ENCODE measurements at places on chromosomes 12 and 14.

- DNase-seq: no peak
Observed at GRCh38 chr14:37673439-37673838, 78.0 kb downstream of the TTC6 start.

DNA sequence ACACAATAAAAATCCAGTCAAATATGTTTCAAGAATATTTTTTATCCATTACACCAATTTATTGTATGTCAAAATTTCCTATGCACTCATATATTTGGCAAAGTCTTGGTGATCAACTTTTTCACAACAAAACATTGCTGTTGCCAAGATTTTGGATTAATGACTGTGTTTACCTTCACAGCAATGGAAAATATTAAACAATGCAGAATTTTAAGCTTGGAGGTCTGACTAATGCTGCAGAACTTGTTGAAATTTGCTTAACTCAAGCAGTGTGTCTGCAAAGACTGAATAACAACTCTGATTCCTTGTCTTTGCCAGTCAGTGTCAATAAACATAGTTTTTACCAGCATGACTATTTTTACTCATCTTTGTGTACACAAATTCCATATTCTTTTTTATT is 336.4 kb downstream of the CCER1 start:
- DNase-seq: no peak

DNA sequence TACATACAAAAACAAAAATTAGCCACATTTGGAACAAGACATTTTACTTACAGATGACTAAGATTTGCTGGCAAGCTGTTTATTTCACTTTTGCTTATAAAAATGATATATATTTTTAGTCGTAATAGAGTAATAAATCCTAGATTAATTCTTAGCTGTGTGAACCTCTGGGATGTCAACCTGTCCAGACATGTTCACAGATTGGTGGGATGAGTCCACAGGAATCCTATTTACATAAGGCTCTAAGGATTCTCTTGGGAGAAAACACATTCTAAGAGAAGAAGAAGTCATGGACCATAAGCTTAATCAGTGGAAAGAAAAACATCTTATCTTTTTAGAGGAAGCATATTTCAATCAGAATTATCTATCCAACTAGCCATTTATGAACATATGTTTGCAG is 797.4 kb downstream of the C12orf50 start:
- no peak for DNase-seq

GRCh38 chr12:24724814-24725213 is 224.1 kb downstream of the BCAT1 start:
- DNase-seq: no peak

DNA sequence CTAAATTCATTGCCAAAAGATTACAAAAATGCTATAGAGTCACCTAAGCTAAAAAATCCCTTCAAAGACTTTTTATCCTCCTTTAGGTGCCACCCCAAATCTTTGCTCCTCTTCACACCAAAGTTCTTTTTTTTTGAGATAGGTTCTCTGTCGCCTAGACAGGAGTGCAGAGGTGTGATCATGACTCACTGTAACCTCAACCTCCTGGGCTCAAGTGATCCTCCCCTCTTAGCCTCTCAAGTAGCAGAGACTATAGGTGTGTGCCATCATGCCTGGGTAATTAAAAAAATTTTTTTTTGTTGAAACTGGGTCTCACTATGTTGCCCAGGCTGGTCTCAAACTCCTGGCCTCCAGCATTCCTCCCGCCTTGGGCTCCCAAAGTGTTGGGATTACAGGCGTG is 47.9 kb downstream of the WDHD1 start:
- DNase-seq: no peak

DNA sequence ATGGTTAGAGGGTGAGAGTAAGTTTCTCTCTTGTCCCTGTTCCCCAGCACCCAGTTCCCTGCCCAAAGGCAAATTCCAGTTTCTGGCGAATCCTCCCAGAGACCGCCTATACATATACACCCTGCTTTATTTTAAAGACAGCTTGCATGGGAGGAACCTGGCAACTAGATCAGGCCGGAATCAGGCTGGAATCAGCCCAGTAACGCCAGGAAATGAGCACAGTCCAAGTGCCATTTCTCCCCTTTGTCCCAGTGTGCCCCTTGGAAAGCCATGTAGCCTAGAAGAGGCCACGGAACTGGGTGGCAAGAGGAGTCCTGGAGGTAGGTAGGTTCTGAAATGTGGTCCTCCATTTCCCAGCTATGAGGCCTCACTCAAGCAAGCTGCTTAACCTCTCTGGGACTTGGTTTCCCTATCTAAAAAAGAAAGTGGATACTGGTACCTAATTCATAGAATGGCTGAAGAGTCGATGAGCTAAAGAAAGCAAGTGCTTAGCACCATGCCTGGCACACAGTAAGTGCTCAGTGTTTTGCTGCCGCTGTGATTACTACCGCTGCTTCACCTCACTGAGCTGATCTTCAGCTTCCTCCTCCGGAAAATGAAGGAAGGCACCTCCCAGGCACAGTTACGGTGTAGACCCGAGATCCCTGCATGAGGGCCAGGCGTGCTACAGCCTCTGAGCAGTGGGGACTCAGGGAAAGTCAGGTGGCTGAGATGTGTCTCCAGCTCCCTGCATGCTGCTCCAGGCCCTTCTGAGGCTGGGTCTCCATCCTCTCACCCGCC is 36.4 kb downstream of the PITPNM2 start:
- DNase-seq: no peak

GRCh38 chr12:99260456-99260996 is 387.0 kb upstream of the GARIN6 start:
- no peak for DNase-seq

- no peak for DNase-seq
Observed at GRCh38 chr12:9072481-9073038, 43.2 kb downstream of the A2M start.

- DNase-seq: no peak
Observed at GRCh38 chr12:24848941-24849477, 99.9 kb downstream of the BCAT1 start.

GRCh38 chr12:11967376-11968047 is 103.2 kb upstream of the BCL2L14 start:
- no peak for DNase-seq

GRCh38 chr14:96584199-96584906 is 82.2 kb downstream of the PAPOLA start:
- DNase-seq: peak; percentile 82

DNA sequence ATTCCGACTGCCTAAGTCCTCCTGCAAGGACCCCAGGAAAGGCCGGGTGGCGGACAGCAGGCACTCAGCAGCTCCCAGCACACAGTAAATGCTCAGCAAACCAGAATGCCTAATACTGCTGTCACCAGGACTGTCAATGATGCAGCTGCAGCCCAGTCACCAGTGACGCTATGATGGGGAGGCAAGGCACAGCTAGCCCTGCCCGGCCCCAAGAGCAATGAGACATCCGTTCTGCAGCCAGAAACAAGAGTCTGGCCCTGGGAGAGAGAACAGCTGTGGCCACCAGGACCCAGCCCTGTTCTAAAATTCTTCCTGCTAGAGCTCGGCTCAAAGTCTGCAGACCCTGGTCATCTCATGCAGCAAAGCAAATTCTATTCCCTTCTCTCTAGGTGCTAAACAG is 69.8 kb downstream of the NCOR2 start:
- no peak for DNase-seq

DNA sequence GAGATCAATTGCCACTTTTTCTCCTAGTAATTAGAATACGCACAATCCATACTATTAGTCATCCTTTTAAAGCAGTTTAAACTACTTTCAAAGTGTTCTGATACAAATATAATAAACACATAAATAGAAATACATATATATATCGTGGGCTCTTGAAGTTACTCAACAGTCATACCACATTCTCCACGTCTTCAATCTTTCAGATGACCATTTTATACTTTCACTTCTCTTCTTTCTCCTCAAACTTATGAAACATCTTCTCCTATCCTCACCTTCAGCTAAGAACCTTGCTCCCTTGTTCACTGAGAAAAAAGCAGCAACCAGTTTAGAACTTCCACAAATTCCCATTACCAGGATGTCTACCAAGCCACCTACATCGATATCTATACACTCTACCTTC is 19.2 kb downstream of the CEP290 start:
- no peak for DNase-seq

DNA sequence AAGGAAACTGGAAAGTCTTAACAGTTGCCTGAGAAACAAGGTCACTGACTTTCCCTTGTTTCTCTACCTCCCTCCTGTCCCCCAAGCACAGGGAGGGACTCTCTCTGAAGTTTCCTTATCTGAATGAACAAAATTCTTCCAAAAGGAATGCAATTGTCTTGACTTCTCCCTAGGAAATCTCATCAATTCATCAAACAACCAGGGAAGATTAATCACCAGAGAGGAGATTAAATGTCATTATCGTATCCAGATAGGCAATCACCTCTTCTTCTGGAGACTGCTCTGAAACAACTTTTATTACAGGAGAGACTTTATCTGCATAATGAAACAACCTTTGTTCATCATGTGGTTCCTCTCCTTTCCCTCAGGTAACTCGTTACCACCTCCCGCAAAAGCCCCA is 431.4 kb downstream of the SLC16A7 start:
- DNase-seq: no peak

GRCh38 chr14:73851000-73851399 is 631 bp upstream of the PTGR2 start:
- no peak for DNase-seq

DNA sequence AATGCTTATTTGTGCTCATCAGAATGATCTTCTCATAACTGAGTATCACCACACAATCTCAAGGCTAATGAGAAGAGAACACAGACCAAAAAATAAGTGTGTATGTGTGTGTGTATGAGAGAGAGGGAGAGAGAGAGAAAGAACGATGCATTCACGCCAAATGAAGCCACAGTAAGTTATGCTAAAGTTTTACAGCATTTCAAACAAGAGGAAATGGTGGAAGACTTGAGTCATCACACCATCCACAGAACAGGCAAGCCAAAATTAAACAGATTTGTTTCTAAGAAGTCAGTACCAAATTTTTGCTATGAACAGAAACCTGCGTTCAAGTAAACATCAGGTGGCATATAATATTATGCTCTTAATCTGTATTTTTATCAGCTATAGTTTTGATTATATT is 141.2 kb downstream of the MED13L start:
- DNase-seq: no peak

- no peak for DNase-seq
Observed at GRCh38 chr12:120220838-120221575, 20.1 kb upstream of the RPLP0 start.

DNA sequence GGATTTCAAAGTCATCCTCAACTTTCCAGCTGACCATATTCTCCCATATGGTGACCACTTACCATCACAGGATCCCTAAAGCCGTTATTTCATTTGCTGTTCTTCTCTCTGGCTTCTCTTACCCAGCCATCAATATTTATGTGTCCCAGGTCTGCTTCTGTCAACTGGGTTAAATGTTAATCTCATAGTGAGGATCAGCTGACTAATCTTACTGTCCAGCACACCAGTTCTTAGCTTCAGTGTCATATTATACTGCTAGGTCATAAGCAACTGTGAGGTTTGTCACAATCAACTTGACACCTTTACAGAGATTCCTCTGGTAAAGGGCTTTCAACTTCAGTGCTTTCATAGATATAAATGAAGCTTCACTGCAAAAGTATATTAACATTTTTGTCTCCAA is 294.4 kb downstream of the DIO2 start:
- DNase-seq: no peak

GRCh38 chr14:63204407-63205043 is at the start of gene RHOJ:
RHOJ (plus strand) TSS chr14:63204443; CDS start chr14:63204870, 427 bp downstream.
- DNase-seq: no peak

DNA sequence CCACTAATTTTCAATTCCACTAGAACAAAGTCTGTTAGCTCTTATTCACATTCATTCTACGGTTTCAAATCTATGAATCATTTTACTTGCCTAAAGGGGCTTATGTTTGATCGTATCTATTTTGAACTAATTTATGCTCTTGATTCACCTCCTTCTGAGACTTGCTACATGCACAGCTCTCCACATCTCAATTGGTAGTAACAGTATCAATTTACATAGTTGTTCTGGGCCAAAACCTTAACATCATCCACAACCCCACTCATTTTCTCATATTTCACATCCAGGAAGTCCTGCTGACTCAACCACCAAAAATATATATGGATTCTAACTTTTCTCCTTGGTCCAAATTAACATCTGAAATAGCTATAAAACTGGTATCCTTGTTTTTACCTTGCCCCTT is 208.6 kb downstream of the RASSF9 start:
- no peak for DNase-seq

DNA sequence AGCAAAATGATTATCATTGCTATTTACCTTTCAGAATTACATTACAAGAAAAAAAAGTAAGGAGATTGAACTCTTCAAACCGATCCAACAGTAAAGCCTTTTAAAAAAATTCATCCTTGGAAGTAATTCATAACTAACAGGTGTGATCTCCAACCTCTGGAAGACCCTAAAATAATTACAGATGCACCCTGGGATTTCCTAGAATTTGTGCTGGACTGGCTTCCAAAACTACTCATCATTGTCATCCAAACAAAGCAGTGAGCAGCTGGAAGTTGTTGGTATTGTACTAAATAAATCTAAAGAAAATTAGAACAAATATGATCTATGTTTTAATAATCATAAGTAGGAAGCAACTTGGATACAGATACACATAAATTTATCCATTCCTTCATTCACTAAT is 1.9 kb upstream of the YBX3 start:
- no peak for DNase-seq

GRCh38 chr12:121167232-121167820 is 34.6 kb downstream of the P2RX7 start:
- DNase-seq: no peak

GRCh38 chr12:12439636-12440035 is 82.8 kb downstream of the BORCS5 start:
- no peak for DNase-seq

DNA sequence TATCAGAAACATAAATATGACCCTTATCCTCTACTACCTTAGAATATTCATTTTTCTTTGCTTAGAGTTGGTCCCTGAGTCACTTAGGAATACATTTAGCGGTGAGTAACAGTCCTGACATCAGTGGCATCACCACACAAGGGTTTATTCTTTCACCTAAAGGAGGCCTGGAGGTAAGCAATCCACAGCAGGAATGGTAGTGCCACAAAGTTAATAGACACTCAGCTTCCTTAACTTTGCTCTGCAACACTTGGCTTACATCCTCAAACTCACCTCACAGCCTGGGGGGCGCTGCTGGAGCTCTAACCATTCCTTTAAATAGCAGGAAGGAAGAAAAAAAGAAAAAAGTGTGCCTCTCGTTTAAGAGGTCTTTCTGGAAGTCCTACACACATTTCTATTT is 29.1 kb downstream of the BBOF1 start:
- DNase-seq: no peak

DNA sequence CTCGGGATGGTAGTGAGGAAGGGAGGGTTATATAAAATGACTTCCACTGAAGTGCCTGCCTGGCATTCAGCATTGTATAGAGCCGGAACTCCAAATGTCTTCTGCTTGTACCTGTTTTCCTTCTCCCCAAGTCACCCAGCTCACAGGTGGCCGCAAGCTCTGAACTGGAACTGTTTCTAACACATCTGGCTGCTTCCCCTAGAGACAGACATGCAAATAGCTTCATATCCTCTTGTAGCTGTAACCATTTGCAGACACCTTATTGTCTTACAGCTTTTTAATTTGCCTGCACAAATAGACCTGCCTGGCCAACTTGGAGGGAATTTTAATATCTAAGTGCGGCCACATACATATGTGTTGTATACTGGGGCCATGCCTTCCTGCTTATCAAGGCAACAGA is 126.0 kb downstream of the CHST11 start:
- DNase-seq: peak; percentile 79

- DNase-seq: no peak
Observed at GRCh38 chr12:70815971-70816391, 104.6 kb downstream of the PTPRR start.
